Right renal cortex interstitium (tissue), 3 donors: ENCODE measurements at places on chromosomes 1 and 21.

- DNase-seq, result no peak
These were observed 94.4 kb downstream of the CD247 start for GRCh38 chr1:167423684-167424619.

- DNase-seq, result no peak
These were observed 52.5 kb downstream of the LYPLAL1 start for GRCh38 chr1:219226196-219226595.

GRCh38 chr1:226646026-226646869, 92.8 kb downstream of the ITPKB start:
- no peak for DNase-seq

GRCh38 chr1:234533034-234533891, 54.3 kb upstream of the TARBP1 start:
- no peak for DNase-seq

- no peak for DNase-seq
These were observed 91.7 kb upstream of the HIVEP3 start for GRCh38 chr1:42010381-42010780.

DNA sequence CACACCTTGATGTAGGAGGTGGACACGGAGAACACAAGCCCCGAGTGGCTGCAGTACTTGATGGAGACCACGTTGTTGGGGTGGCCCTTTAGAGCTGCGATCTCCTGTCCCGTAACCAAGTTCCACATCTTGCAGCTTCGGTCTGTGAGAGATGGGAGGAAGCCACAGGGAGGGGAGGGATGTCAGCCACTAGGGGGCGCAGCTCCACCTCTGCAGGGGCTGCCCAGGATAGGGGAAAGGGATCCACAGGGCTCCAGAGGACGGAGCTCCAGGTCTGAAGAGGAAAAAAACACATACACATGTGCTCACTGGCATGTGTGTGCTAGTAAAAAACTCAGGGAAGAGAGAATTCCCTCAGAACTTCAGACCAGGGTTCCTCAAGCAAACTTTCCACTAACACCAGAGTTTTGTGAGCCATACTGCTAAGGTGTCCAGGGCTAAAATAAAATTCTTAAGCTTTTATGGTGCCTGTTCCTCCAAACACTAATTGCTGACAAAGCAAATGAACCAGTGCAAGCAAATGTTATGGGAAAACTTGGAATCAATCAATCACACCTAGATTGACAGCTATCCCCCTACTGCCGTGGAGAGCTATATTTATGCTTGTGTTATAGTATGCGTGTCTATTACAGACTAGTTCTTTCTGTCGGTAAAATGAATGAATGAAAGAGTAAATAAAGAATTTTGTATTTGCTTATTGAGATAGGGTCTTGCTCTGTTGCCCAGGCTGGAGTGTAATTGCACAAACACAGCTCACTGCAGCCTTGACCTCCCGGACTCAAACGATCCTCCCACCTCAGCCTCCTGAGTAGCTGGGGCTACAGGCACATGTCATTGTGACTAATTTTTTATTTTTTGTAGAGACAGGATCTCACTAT, 43.7 kb downstream of the KIF21B start:
- no peak for DNase-seq

- DNase-seq, result no peak
These were observed 48.4 kb downstream of the TRIM11 start for GRCh38 chr1:228358039-228358763.

DNA sequence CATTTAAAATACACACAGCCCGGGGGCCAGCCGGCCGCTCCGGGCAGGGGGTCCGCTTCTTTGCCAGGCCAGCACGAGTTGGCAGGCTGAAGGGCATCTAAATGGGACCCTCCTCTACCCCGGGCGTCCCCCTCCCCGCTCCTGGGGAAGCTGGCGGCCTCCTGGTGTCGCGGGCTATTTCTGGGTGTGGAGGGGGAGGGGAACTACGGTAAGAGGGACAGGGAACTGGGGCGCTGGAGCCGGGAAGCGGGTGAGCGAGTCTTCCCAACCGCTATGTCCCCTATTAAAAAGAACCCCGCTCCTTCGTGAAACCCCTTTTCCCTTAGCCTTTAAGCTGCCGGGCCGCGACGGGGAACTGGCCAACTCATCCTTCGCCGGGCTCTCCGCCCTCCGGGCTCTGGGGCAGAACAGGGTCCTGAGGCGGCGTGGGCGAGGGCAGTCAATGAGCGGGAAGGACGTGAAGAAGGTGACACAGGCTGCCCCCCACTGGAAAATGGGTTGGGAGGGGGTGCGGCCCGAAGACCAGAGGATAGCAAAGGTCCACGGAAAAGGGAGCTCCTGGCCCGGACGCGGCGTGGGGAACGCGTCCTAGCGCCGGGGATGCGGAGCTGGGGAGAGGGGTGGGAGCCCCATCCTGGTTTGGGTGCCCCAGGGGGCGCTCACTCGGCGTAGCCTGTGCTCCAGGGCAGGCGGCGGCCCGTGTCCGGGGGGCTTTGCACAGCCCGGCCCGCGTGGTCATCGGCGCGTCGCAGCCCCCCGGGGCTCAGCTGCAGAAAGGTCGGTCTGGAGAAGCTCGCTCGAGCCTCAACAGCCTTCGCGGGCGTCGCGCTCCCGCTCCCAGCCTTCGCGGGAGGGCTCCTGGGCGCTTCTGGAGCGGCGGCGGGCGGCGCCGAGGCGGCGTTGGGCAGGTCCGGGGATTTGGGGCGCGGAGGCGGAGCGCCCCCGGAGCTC, 544 bp downstream of the PPM1J start:
- DNase-seq, result no peak

- no peak for DNase-seq
These were observed 56.7 kb downstream of the HUNK start for GRCh38 chr21:31929548-31929947.

- DNase-seq, result no peak
These were observed 641.0 kb downstream of the PLPP3 start for GRCh38 chr1:55938376-55938850.

- no peak for DNase-seq
These were observed 9.4 kb upstream of the THEMIS2 start for GRCh38 chr1:27862671-27863537.

DNA sequence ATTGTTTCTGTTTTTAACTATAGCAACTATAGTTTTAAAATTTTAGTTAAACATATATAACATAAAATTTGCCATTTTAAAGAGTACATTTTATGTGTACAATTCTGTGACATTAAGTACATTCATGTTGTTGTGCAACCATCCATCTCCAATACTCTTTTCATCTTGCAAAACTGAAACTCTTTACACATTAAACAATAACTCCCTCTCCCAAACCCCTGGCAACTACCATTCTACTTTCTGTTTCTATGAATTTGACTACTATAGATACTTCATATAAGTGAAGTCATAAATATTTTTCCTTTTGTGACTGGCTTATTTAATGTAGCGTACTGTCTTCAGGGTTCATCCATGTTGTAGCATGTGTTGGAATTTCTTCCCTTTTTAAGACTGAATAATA, 25.9 kb downstream of the PCBP3 start:
- no peak for DNase-seq

GRCh38 chr21:45370575-45370974, 34.4 kb upstream of the COL18A1 start:
- DNase-seq, result no peak

GRCh38 chr1:231576804-231577718, 48.6 kb downstream of the TSNAX start:
- no peak for DNase-seq

DNA sequence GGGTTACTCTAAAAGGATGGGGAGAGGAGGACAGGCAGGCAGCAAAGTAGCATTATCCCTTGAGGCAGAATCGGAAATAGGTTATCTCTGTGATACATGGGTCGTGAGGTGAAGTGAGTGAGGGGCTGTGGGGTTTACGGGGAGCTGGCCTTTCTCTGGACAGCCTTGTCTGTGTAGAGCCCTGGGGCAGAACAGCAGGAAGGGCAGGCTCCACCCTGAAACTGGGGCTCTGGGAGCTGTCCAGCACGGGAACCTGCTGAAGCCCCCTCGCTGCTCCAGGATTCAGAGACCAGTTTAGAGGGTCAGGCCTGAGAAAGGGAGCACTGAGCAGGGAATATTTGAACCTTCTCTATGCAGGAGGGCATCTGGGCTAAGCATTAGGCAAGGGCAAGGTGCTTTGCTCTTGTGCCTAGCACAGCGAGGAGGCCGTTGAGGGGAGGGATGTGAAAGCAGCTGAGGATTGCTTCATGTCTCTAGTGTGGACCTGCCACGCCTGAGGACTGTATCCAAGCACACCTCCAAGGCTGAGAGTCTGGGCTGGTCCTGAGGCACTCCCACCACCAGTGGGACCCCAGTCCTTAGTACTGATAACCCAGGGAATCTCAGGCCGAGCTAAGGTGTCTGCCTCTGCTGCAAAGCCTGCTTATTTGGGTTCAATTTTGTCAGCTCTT, 55.8 kb downstream of the NAV1 start:
- DNase-seq, result no peak

- no peak for DNase-seq
These were observed 294.4 kb downstream of the PLPP3 start for GRCh38 chr1:56284928-56285327.

GRCh38 chr1:172917972-172918371, 132.8 kb downstream of the TNFSF18 start:
- no peak for DNase-seq

GRCh38 chr1:246528933-246529731, 22.1 kb upstream of the SMYD3 start:
- DNase-seq, result no peak

DNA sequence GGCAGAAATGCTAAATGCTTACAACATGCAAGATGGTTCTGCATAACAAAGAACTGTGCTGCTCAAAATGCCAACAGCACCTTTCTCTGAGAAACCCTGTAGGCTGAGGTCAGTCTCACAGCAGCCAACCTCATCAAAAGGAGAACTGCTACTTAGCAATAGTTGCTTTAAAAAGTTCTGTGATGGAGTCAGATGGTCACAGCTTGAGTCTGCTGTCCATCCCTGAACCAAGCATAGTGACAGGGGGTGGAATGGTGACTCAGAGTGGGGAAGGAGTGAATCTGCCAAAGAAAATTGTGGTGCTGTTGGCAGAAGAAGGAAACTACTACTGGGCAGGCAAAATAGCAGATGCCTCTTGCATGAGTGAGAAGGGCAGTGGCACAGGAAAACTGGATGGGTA, 106.0 kb upstream of the FAM78B start:
- DNase-seq, result no peak

GRCh38 chr1:51172811-51173210, 63.3 kb upstream of the RNF11 start:
- no peak for DNase-seq

GRCh38 chr1:219581766-219582165, 31.1 kb downstream of the ZC3H11B start:
- no peak for DNase-seq

GRCh38 chr1:91734761-91735160, 151.2 kb downstream of the TGFBR3 start:
- no peak for DNase-seq

- no peak for DNase-seq
These were observed 549.6 kb downstream of the KIF26B start for GRCh38 chr1:245704341-245704740.

GRCh38 chr1:12309783-12310742, 80.2 kb downstream of the VPS13D start:
- DNase-seq, result no peak

DNA sequence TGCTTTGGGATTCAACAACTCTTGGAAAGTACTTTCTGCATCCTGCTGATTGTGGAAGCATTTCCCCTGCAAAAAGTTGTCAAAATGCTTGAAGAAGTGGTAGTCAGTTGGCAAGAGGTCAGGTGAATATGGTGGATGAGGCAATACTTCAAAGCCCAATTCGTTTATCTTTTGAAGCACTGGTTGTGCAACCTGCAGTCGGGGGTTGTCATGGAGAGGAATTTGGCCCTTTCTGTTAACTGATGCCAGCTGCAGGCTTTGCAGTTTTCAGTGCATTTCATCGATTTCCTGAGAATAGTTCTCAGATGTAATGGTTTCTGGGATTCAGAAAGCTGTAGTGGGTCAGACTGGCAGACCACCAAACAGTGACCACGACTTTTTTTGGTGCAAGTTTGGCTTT, 47.6 kb upstream of the GJA5 start:
- DNase-seq, result no peak

GRCh38 chr21:35438643-35439404, 389.7 kb upstream of the RUNX1 start:
- no peak for DNase-seq

DNA sequence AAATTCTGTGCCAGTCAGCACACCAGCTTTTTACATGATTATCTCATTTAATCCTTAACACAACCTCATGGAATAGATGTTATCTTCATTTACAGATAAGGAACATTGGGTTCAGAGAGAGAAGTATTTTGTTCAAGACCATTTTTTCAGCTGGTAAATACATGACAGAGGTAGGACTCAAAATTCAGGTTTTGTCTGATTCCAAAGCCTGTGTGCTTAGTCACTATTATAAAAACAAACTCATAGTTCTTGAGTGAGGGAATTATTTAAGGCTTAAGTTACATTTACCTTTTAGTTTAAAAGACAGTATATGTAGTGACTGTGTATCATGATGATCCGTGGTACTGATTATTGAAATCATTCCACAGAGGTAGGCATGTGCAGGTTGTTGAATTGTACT, 125.2 kb downstream of the MAGI3 start:
- DNase-seq, result no peak

- no peak for DNase-seq
These were observed 192.3 kb upstream of the C1orf87 start for GRCh38 chr1:60265560-60266535.

- no peak for DNase-seq
These were observed 32.1 kb upstream of the RAB4A start for GRCh38 chr1:229238674-229239415.

DNA sequence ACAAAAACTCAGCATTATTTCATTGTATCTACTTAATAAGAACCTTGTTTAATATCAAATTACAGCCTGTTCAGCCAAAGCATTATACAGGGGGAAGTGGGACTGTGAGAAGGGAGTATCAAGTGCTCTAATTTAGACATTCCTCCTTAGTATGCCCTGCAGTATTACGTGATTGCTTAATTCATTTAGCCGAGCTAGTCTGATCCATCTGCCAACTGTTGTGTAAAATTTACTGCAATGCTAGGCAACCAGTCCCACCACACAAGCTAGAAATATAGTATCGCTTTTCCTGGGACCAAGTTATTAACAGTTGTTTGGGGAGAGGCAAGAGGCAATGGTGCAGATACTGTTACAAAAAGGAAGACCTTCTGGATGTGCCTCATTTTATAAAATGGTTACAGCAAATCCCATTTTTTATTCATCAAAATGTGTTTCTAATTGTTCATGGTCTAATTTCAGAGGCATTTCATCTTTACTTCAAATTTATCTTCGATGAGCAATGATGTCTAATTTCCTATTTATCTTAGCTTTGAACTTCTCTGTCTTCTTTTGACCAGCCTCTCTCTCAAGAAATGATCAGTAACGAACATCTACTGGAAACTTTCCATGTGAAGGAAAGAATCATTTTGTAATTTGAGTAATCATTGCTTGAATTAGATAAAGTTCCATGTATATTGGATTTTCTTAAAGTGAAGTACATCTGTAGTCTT, 283.3 kb downstream of the DUSP10 start:
- no peak for DNase-seq

GRCh38 chr21:26185021-26185420, 14.5 kb upstream of the APP start:
- DNase-seq, result no peak

- DNase-seq, result no peak
These were observed 14.7 kb upstream of the PTGFR start for GRCh38 chr1:78475888-78476610.

- no peak for DNase-seq
These were observed 25.9 kb downstream of the CD53 start for GRCh38 chr1:110898734-110899457.
